Amniotic epithelial cell (primary cell): ENCODE measurements at places on chromosomes 7 and 10.

DNA sequence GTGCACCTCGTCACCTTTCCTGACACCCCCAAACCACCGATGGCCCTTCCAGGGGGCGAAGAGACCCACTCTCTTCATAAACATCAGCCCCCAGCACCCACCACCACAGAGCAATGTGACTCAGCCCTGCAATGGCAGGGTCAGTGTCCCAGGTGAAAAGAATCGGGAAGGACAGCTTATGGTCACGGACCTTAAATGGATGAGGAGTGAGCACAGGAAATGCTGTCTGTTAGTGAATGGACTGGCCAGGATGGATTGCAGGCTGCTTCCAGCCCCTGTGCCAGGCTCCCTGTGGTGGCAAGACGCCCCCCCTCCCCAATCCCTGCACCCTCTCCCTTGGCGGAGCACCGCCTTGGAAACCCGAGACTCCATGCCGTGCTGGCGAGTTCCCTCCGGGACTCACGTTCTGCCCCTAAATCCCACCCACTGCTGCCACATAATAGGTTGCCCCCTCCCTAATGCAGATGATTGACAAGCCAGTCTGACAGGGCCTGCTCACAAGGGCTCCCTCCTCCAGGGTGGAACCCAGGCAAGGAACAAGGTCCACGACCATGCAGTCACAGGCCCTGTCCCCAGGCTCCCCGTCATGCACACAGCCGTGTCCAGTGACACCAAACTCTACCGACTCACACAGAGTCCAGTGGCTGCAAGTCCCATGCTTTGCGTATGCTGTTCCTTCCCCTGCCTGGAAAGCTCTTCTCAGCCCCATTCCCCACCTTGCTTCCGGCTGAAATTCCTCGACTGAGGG is 7.3 kb downstream of the ASB13 start:
- DNase-seq: no peak

- no peak for DNase-seq
Observed at GRCh38 chr10:132383101-132383500, 13.9 kb upstream of the PWWP2B start.

DNA sequence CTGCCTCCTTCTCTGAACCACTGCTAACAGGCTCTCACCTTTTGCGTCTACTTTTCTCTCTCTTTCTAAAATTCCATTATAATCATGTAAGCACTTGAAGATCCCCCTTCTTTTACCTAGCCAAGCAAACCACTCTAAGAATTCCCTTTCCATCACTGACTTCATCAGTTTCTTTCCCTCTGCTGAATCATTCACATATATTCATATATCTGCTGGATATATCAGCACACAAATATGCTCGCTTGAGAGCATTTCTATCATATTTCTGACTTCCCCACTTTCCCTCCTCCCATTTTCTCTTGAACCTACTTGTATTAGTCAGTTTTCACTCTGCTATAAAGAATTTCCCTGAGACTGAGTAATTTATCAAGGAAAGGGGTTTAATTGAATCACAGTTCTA is 84.2 kb upstream of the LRRN3 start:
- peak; percentile 55 for DNase-seq

- no peak for DNase-seq
Observed at GRCh38 chr10:25564351-25564750, 369.7 kb upstream of the MYO3A start.

DNA sequence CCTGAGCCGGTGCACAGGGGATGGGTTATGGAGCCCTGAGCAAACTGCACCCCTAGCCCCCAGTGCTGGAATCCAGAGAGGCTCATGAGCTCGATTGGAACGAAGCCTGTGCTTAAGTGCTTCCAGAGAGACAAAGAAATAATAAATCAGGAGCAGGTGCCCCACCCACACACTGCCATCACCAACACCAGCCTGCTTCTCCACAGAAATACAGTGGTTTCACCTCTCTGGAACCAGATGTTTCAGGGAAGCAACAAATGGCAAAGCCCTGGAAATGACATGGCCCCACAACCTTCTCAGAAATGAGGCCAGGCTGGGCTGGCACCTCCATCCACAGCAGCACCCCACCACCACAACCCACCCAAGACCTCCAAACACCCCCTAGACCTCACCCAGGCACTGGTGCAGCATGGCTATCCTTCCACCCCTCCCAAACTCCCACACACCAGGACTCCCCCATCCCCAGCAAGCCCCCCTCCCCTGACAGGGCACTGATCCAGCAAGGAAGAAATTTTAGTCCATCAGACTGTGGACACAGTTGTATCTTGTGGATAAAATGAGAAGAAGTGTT is 4.1 kb upstream of the SLC18A3 start:
- DNase-seq: no peak

DNA sequence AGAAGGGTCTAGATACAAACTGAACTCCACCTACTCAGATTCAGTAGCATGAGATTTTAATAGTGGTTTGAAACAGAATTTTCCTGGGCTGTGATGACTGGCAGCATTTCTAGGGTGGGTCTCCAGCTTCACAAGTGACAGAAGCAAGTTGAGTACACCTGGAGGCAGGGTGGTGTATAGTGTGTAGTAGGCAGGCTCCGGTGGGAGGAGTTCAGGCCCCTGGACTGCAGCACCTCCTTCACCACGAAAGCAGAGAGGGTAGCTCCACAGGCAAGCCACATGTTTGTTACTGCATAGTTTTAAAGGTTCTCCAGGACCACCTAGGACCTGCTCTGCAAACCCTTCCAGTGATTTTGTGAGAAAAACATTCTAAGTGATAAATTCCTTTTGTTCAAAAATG is 347.2 kb downstream of the PARD3 start:
- DNase-seq: no peak

GRCh38 chr7:124032369-124033094 is at the start of gene TMEM229A:
TSS of gene TMEM229A (minus strand) at chr7:124033067. CDS start at chr7:124033003, 64 bp downstream.
- DNase-seq: peak; percentile 45

DNA sequence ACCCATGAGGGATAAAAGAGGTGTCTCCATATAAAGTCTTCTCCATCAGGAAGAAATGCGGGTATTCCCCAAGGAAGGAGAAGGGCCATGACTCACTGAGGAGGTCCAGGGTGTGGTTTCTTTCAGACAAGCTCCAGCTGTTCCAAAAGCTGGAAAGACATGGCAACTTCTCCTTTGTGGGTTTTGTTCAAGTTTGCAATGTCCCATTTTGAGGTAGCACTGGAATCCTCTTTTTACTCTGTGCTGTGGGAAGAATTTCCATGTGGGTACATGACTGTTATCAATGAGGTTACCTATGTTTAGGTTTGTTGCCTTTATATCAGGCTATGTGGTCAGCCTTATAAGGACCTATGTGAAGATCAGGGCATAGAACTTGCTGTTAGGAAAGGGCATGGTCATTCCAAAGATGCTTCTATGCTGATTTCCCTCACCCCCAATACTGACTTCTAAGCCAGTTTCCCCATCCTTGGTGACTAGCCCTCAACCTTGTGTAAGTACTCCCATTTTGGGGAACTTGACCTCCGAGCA is 697.5 kb downstream of the INHBA start:
- DNase-seq: peak; percentile 63

DNA sequence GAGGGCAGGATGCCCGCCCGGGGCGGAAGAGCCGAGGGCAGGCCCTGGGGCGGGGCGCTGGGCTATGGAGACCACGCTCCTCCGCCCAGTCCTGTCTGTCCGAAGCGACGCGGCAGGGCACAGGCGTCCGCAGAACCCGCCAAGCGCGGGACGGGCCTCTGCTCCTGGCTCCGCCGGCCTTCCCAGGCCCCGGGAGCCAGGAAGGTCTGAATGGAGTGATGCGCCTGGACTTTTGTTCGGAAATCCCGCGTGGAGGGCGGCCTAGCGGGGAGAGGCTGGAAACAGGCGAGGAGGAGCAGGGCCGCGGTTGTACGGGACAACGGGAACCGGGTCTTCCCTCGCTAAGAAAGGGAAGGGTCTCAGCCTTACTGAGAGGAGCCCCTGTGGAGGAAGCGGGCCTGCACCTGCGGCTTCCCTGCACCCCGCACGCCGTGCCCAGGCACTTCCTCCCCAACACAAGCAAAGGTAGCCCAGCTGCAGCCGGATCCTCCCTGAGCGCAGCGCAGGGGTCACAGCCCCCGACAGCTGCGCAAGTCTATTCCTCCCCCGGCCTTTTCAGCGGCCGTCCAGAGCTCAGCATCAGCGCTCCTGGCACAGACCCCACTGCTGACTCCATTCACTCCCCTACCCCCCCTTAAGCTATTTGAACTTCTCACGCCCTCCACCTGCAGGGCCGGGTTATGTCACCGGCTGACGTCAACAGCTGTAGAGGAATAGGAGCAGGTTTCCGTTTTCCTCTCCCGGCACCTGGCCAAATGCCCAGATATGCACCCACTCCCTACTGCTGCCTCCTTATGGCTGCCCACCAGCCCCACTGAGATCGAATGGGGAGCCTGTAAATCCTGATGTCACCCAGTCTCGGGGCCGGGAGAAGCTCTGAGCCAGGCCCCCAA is 143.2 kb upstream of the RET start:
- DNase-seq: no peak

DNA sequence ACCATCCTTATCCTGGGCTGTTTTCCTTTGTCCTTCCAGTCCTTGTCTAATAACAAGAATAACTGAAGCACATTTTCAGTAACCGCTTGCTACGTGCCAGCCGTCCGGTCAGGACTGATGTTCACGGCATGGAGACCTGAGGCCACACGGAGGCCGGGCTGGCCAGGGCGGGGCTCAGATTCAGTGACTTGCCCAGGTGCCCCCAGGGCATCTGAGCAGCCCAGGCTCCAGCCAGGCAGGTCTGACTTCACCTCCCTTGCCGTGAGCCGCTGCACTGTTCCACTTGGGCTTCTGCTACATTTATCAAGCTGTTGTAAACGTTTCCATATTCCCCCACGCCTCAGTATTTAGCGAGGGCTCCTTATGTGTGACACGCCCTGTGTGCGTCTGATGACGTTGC is 43.6 kb upstream of the AP5Z1 start:
- no peak for DNase-seq

DNA sequence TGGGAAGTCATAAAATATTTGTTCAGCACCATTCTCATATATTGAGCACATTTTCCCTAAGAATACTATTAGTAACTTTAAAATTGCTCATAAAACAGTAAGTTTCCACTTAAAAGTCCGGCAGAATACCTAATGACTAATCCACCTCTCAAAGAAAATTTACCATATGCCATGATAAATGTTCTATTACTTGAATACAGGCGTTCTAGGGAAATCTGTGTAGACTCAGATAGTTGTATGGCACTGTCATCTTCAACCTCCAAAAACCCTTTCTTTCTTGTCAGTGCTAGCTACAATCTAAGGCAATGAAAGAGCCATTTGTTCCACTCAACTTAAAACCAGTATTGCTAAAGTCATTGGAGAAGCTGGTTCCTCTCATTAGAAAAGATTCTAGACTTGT is 7.3 kb downstream of the GPR37 start:
- DNase-seq: no peak

GRCh38 chr7:151440799-151441445 is 981 bp upstream of the CRYGN start:
- DNase-seq: peak; percentile 45

GRCh38 chr7:83271212-83272099 is 108.8 kb upstream of the PCLO start:
- peak; percentile 54 for DNase-seq

DNA sequence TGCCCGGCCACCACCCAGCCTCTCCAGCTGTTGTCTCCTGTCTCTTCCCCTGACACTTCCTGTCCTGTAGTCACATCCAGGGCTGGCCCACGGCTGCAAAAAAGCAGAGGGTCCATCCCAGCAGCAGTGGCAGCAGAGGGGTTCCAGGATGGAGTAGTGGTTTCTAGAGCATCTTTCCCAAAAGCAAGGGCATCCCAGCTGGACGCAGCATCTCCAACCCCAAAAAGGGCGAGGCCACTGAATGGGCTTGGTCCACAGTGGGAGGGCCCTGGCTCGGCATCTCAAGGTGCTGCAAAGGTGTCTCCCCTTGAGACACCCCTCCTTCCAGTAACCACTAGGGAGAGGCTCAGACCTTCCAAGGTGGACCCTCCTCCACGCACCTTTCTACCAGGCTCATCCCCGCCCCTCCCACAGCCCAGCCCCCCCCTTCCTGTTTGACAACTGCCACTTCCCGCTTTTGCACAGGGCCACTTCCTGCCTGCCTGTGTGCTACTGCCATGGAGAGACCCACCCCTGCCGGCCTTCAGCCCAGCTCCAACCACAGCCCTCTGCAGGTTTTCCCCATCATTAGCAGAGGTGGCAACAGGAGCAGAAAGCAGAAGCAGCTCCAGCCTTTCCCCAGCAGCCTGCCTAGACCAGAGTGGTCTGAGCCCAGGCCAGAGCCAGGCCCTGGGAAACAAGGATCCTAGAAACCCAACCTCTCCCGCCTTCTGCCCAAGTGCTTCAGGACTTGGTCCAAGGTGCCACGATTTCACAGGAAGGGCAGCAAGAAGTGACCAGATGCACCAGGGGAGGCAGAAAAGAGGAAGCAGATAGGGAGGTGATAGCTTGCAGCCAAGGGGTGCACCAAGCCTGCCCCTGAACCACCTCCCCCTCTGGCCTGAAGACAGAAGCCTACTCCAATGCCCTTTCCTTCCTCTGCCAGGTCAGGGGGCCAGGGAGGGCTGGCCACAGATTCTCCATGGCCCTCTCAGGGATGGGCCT is 8.6 kb downstream of the CAMK2G start:
- DNase-seq: no peak

DNA sequence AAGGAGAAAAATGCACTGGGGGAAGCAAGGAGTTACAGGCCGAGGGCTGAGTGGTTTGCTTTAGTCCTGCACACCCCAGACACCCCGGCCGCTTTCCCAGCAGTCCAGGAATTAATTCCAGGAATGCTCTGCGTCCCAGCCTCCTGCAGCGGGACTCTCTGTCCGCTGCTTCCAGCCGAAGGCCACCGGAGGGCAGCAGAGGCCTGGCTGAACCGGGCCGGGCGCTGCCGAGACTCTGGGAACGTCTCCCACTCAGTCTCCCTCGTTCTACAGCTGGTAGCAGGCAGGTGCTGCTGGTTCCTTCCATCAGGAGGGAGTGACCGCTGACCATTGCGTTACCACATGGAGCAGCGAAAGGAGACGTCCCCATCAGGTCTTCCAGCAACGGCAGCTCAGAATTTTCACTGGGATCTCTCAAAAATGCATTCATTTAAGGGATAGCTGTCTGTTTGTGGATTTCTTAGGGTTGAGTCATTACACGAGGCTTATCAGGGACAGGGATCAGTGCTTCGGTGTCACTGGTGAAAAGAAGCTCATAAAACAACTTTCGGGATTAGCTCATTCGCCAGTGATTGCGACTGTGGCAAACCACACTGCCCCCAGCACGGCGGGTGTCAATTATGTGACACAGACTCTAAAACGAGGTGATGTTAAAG is 24.9 kb upstream of the PITRM1 start:
- peak; percentile 81 for DNase-seq

GRCh38 chr7:81705206-81705605 is 64.6 kb downstream of the HGF start:
- DNase-seq: no peak
